Anterior cingulate cortex (tissue), 58 donors: ENCODE measurements at places on chromosomes 5 and 9.

- DNase-seq, result no peak
These were observed 5.6 kb upstream of the URM1 start for GRCh38 chr9:128365525-128365924.

DNA sequence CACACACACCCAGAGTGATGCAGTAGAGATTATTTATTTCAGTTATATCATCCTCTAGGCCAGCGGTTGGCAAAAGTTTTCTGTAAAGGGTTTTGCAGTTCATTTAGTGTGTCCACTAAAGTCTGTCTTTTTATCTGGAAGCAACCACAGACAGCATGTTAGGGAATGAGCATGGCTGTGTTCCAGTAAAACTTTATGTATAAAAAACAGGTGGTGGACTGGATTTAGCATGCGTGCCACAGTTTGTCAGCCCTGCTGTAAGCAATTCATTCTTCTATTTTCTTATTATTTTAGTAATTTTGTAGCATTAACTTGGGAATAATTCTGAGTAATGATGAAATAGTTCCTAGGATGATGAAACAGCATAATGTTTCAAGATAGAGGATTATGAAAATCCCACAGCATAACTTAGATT, 51.7 kb downstream of the CCNH start:
- no peak for DNase-seq

GRCh38 chr5:52328220-52328806, 459.4 kb upstream of the ITGA1 start:
- no peak for DNase-seq

GRCh38 chr5:27473307-27474046, 435.1 kb upstream of the CDH9 start:
- DNase-seq, result no peak

GRCh38 chr5:33524476-33524875, 83.7 kb downstream of the TARS1 start:
- no peak for DNase-seq

DNA sequence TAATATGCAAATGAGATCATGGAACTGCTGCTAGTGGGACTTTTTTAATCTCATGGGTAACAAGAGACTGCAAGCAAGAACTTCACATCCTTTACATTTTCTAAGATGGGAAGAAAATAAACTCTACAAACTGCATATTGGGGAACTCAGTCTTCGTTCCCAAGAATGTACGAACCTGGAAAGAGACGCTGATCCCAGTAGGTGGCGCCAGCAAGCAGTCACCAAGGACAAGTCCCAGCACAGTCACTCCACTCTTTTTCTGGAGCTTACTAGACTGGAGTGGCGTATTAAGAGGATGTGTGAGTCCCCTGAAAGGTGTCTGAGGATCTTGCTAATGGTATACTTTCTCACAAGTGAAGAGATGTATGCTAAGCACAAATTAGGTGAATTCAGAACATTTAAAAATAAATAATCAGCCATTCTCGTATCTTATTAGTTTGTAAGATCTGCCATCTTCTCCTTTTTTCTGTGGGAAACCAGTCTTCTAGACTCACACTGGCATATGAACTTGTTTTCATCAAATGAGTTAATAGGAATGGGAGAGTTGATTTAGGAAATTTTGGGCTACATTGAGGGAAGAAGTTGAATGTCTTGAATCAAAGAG, 16.0 kb upstream of the PUM3 start:
- no peak for DNase-seq

DNA sequence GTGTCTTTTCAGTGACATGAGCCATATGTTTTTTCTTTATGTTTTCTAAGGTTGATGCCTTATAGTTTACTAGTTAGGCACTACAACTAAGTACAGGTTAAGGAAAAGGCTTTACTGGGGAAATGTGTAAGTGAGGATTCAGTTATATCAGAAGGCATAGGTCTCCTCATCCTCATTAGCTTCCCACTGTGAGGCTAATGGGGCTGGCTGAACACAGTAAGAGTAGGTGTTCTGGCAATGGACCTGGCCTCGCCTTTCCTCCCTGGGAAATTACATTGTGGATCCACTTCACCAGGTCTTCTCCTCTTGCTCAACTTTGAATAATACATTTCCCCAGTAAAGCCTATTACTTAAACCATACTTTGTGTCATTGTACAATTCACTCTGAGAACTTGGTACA, 225.5 kb downstream of the PTPRD start:
- DNase-seq, result no peak

GRCh38 chr5:124824637-124825158, 78.3 kb upstream of the ZNF608 start:
- DNase-seq, result no peak

- DNase-seq, result no peak
These were observed 196.2 kb downstream of the DIRAS2 start for GRCh38 chr9:90446200-90446948.

DNA sequence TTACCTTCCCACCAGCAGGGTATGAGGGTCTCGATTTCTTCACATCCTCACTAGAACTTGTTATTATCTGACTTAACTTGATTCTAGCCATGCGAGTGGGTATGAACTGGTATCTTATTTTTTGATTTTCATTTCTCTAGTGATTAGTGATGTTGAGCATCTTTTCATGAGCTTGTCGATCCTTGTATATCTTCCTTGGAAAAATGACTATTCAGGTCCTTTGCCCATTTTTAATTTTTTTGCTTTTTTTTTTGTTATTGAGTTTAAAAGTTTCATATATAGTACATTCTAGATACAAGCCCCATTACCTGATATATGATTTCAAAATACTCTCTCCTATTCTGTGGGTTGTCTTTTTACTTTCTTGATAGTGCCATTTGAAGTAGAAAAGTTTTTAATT, 61.5 kb downstream of the PHF2 start:
- no peak for DNase-seq

GRCh38 chr5:136769900-136770684, 404.7 kb upstream of the TRPC7 start:
- peak; percentile 27 for DNase-seq

GRCh38 chr9:127175764-127176163, 53.3 kb upstream of the ANGPTL2 start:
- no peak for DNase-seq

- no peak for DNase-seq
These were observed 72.2 kb downstream of the C5orf15 start for GRCh38 chr5:133895979-133896845.

DNA sequence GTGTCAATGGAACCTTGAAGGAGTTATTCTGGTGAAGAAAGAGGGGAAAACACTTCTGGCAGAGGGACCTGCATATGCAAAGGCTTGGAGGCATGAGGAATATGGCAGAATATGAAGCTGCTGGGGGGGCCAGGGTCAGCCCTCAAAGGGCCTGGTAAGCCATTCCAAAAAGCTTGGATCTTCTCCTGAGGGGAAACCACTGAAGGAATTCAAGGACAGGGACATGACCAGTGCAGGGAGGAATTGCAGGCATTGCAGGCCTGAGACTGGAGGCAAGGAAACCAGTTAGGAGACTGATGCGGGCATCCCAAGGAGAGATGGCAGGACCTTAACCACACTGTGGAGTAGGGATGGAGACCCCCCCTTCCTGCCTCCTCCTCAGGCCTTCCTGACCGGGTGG, 21.4 kb downstream of the ENHO start:
- DNase-seq, result no peak

DNA sequence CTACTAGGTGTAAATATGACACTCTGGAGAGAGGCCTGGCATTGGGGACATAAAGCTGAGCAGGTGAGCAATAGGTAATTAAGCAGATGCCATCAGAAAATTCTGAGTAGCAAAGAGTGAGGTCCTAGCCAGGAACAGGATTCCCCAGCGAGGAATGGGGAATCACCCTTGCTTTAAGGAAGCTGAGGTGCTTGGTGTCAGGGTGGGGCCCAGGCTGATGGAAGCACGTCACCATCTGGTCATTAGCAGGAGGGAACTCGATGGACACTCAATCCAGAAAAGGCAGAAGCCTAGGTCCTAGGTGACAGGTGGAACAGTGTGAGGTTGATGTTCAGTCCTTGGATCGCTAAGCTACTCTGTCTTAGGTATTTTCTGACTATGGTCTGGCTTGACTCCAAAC, 562.7 kb upstream of the DAP start:
- DNase-seq, result no peak

DNA sequence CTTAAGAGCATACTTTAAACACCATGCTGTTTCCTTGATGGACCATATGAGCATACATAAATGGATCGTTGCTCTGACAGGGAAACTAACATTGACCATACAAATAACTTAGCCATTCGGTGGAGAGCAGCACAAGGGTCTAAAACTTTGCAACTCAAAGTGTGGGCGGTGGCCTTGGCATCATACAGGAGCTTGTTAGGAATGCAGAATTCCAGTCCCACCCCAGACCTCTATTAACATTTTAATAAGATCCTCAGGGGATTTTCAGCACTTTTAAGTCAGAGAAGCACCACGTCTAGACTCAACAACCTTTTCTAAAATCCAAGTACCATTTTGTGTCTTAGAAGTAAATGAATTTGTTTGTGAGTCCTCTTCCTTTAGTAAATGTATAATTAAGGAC, 260.9 kb downstream of the EBF1 start:
- DNase-seq, result no peak

- DNase-seq, result peak; percentile 44
These were observed at the start of gene C5orf52 for GRCh38 chr5:157670662-157671591. TSS of gene C5orf52 (plus strand) at chr5:157671533. CDS start at chr5:157671615, 82 bp downstream.

- DNase-seq, result no peak
These were observed 291.9 kb upstream of the IRX1 start for GRCh38 chr5:3303777-3304176.

GRCh38 chr5:152259702-152260101, 145.4 kb downstream of the NMUR2 start:
- DNase-seq, result no peak

DNA sequence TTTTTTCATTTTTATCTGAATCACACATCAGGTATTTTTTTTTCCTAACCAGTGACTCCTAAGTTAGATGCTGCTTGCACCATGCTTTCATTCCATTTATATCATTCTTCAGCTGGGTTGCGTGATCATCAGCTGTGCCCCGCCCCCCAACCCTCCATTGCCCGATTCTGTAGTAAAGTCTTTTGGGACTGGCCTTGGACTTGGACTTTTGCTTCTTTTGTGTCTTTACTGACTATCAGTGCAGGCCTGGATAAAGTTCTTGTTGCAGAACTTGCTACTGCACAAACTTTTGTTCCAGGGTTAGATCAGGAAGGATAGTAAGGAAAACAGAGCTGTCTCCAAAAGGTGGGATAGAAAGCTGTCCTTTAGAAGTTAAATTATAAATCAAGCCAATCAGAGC, 38.5 kb downstream of the SLC22A5 start:
- no peak for DNase-seq

DNA sequence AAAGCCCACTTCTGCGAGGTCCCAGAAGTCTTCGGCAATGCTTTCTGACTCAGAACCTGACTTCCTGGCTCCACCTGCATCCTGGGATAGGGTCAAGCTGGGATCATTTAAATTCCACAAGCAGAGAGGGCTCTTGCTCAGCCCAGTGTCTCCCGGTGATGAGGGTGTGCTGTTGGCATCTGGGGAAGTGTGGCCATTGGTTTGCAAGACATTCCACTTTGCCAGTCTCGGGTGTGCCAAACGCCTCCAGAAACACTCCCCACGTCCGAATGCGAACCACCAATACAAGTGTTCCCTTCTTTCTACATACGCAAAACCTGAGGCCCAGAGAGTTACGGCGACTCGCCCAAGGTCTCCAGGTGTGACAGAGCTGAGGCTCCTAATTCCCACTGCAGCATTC, 43.1 kb upstream of the FCN2 start:
- DNase-seq, result no peak

DNA sequence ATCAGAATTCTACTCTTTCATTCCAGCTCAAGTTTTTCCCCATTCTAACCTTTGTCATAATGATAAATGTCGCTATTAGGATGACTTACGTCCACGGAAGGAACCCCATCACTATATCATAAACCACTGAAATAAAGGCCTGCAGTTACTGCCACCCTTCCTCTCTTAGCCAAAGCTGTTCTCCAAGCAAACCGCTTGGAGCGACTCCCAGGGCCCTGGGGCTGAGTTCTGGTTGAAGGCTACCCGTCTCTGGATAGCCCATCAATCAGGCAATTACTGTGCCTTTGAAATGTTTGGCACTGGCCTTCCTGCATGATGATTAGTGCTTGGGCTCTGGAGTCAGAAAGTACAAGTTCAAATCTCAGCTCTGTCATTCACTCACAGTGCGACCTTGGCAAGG, 386.0 kb downstream of the SPOCK1 start:
- DNase-seq, result no peak

GRCh38 chr5:158320934-158321333, 462.0 kb upstream of the CLINT1 start:
- DNase-seq, result no peak

- DNase-seq, result no peak
These were observed 27.8 kb downstream of the PRRC2B start for GRCh38 chr9:131421691-131422090.

DNA sequence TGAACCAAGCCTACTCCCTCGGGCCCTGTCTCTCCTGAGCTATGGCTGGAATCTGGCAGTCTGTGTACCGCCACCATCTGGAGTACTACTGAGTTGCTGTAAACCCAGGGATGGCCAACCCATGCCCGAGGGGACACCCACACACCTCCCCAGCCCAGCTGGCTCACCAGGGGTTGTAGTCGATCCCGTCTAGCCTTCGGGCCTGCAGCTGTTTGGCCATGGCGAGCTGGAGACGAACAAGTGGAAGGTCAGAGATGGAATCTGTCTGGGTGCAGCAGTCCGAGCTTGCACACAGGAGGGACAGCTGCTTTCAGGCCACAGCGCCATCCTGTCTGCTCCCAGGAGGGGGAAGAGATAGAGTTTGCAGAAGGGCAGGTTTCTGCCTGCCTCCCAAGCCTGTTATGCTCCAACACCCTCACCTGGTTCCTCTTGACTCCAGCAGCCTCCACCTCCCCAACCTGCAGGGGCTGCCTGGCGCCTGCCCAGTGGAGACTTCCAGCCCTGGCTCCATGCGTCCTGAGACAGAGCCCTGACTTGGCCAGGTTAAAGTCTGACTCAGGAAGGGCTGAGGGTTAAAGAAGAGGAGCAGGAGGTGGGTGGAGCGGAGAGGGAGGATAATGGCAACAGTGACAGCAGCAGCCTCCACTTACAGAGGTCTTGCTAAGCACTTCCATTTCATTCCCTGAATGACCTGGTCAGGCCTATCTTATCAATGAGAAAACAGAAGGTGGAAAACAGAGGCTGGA, 15.8 kb upstream of the SPOUT1 start:
- no peak for DNase-seq

GRCh38 chr5:60477849-60478248, 222.1 kb downstream of the DEPDC1B start:
- DNase-seq, result no peak

GRCh38 chr5:57956636-57957035, 474.0 kb upstream of the ACTBL2 start:
- no peak for DNase-seq

DNA sequence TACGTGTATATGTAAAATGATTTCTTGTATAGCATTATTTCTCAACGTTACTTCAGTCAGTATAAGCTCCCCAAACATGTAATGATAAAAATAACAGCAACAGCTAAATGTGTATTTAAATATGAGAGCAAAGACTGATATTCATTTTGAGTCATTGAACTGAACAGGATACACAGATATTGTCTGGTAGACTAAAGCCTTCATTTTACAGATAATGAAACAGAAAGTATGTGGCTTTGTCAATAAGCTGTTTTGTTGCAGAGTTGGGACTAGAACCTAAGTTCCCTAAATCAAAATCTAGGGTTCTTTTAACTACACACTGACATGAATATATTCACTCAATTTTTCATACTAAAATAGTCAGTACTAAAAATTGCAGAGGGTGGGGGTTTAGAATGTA, 80.4 kb upstream of the MARCHF11 start:
- DNase-seq, result no peak
